ENCODE measurements at places on chromosomes 2 and 18. TPM values are rescaled to one million over a fixed set of nuclear protein-coding genes. Genes with fewer than 3 reads are reported as not detected.
A peak's percentile ranks its signal among the peaks of the same experiment; 100 is the strongest.

- DNase-seq: no peak
Measured at GRCh38 chr2:162369551-162369950, 25.6 kb downstream of the GCA start.

DNA sequence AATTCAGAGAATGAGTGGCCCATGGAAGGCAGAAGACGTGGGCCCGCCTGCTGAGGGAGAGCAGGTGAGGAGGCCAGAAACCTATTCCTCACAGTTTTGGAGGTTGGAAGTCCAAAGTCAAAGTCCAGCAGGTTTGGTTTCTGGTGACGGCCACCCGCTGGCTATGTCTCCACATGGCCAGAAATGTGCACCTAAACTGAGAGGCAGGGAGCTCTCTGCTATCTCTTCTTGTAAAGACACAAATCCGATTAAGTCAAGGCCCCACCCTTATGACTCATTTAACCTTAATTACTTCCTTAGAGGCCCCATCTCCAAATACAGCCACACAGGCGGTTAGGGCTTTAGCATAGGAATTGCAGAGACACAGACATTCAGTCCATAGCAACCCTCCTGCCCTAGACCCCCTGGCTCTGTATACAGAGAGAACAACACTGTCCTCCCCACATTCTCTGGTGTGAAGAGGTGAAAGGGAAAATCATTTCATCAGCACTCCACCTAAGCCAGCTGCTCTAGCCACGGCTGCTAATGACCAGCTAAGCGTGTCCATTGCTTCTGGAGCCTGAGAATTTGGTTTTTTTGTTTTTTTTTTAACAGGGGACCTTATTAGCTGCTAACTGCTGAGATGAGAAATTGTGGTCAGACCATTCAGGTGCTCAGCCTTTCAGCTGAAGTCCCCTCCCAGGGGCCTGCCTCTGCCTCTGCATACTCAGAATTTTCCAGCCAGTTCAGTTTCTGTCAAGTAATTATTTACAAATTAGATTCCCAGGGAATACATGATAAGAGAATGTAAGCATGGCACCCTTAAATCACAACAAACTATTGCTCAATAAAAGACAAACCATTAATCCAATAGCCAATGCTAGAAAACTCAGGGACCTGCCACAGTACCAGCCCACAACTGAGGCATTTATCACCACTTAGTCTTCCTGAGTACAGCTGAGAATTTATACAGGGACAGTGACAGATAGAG lies 368.7 kb upstream of the ID2 start:
- DNase-seq: no peak

GRCh38 chr2:68762665-68763064 lies 28.1 kb downstream of the ARHGAP25 start:
- no peak for DNase-seq

GRCh38 chr2:160472839-160473251 lies 20.8 kb downstream of the RBMS1 start:
- no peak for DNase-seq

DNA sequence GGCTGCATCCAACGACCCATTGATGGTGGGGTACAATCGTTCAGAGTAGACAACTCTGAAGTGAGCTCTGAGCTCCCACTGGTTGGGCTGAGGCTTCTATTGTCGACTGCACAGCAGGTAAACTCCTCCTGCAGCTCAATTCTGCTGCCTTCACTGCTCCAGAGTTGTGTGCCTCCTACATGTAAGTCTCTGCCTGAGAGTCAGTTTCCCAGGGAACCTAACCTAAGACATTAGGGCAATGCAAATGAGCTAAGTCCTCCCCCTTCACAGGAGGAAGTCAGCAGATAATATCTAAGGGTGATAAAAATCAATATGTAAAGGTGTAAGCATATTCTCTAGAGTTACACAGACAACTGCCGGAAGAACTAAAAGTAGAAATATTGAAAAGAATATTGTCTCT lies 22.5 kb upstream of the ACYP2 start:
- no peak for DNase-seq

- DNase-seq: no peak
Measured at GRCh38 chr2:19929226-19929625, 27.4 kb upstream of the TTC32 start.

DNA sequence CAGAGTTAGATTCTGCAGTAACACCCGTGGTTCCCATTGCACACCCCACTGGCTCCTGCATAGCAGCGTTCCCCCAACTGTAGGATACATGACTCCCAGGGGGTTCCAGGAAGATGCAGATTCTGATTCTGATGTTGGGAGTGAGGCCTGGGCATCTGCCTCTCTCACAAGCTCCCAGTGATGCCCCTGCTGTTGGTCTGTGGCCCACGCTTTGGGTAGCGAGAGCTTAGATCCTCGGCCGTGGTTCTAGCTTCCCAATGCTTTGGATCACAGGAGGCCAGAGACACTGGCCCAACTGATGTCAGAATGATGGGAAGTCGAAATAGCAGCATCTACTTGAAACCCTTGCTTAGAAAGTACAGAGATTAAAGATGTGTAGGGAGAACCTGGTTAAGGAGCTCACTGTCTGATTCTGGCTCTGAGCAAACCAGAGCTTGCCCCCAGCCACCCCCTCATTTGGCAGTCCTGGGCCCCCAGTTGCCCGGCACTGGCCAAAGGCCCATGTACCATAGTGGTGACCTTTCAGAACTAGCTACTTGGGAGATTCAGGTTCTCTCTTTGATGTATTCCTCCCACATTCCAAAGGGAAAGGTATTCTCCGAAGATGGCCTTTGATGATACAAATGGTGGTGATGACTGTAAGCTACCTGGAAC lies 197.5 kb downstream of the FAM210A start:
- DNase-seq: no peak

DNA sequence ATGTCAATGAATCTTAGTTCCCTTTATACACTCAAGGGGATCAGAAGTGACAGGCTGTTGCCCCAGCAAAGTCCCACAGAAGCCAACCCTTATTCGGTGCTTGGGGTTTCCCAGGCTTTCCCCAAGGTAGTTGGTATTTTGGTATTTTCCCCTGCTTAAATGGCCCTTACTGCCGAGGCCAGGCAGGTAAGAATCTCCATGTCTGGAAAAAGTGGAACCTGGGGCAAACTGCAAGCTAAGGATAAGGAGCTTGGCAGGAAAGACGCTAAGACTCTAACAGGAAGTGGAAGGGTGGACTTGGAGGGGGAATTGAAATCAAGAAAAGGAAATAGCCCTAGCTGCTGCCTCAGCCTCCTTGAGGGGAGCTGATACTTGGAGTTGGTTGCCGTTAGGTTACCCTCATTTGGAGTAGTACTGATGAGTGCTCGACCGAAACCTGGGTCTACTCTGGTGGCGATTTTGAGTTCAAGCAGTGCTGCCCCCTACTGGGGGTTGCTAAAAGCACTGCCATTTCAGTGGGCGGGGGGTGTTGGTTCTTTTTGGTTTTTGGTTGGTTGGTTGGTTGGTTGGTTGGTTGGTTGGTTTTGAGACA lies 3.3 kb upstream of the GPBAR1 start:
- DNase-seq: no peak

DNA sequence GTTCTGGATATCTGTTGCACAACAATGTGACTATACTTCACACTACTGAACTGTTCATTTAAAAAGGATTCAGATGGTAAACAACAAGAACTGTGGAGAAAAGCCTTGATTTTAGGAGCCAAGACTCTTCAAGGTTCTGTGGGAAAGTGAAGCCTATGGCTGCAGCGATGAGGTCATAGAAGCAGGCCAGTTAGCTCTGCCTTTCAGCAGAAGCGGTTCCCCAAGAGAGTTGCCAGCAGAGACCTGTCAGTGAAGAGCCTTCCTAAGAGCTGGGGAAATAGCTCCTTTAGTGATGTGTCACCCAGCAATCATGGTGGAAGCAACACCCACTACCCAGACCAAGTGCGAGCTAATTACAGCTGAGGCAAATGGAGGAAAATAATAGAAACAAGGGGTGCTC lies 346.5 kb upstream of the ETAA1 start:
- DNase-seq: no peak

GRCh38 chr2:26649992-26650712 lies 9.0 kb upstream of the CIB4 start:
- DNase-seq: peak; percentile 27

- DNase-seq: no peak
Measured at GRCh38 chr2:224875841-224876240, 159.7 kb upstream of the CCDC195 start.

GRCh38 chr2:195535911-195536522 lies 121.0 kb upstream of the SLC39A10 start:
- DNase-seq: no peak

DNA sequence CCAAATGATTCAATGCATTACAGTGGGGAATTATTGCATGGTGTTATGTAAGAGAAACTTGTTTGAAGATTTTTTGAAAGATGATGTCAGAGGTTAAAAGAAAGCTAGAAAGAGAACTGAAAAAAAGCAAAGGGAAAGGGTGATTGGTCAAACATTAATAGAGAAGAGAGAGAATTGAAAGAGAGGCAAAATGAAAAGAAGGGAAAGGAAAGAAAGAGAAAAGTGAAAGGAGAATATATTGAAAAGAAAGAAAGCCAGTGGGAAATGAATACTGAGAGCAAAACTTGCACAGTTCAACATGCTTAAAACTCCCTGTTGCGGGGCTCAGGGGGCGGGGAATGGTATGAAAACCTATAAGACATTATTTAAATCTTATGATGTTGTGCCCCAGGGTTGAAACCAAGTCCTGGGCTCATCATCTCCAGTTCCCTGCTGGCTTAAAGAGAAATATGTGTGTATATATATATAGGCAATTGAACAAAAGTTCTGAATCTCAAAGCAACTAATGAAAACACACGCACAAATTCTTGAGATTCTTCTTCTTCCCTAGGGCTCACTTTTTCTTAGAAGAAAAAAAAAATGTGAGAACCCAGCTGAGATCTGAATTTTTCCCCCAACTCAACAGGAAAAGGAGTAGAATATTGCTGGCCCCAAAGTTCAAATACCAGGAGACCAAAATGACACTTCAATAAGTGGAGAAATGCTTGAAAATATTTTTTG lies 2045.9 kb upstream of the CELF4 start:
- no peak for DNase-seq

DNA sequence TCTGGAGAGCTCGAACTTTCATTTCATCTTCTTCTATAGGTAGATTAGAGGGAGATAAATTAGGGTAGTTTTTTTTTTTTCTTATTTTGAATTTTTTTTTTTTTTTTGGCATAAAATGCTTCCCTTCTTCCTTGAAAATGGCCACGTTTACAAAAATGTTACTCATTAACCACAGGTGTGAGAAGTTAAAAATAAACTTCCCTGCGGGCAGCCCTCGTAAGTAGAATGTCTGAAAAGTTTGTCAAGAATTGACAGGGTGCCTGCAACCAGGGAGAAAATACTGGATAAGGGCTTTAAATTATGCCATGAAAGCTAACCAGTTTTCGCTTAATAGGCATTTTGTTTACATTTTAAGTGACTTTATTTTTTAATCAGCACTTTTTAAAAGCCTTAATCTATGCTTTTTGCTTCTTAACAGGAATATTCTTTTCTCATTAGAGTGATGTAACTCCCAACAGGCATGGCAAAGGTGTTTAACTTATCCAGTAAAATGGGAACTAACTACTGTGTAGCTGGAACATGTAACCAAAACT lies 4.2 kb upstream of the FN1 start:
- DNase-seq: no peak

GRCh38 chr2:166170356-166170755 lies 42.5 kb upstream of the SCN1A start:
- no peak for DNase-seq

- no peak for DNase-seq
Measured at GRCh38 chr2:101153787-101154186, 2.6 kb upstream of the TBC1D8 start.

DNA sequence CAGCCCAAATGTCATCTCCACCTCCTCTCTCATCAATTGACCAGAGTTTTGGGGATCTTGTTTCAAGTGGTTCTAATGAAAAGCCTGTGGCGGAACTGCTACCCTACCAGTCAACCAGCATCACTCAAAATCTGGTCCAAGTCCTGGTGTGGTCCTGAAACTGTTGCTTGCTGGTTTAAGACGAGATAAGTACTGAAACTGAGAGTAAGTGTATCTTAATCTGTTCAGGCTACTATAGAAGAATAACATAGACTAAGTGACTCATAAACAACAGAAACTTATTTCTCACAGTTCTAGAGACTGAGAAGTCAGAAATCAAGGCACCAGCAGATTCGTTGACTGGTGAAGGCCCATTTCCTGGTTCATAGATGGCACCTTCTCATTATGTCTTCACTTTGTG lies 879 bp upstream of the GALNT5 start:
- no peak for DNase-seq

GRCh38 chr2:32702303-32703064 lies 74.6 kb downstream of the TTC27 start:
- DNase-seq: no peak

DNA sequence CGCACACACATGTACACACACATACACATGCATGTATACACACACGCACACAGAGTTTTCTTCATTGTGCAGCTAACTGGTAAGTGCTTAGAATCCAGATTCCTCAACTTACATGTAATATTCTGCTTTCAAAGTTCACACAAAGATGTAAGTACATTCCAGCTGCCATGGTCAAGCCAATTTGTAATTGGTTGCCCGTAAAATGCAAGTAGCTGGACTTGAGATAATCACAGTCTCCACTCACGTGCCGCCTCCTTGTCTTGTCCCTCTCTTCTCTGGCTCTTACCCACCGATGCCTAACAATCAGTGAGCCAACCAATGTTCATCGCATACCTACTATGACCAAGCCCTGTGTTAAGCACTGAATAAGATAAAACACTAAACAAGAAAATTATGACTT lies 77.8 kb downstream of the SOCS6 start:
- no peak for DNase-seq

- DNase-seq: no peak
Measured at GRCh38 chr2:215728504-215729065, 284.8 kb downstream of the MREG start.

GRCh38 chr2:169561364-169561763 lies 12.3 kb downstream of the FASTKD1 start:
- DNase-seq: no peak

GRCh38 chr2:156896294-156896693 lies 361.2 kb upstream of the GALNT5 start:
- no peak for DNase-seq

- DNase-seq: no peak
Measured at GRCh38 chr2:88500691-88501090, 48.2 kb upstream of the FOXI3 start.

TGFA gene
- total RNA-seq: 5.0 TPM

TMEFF2 gene
- total RNA-seq: not detected

BAZ2B gene
- total RNA-seq: 20.0 TPM

ERBB4 gene
- total RNA-seq: 0.05 TPM

CCL20 gene
- not detected for total RNA-seq

SERPINB10 gene
- not detected for total RNA-seq

TMEM247 gene
- total RNA-seq: not detected

TDRD15 gene
- total RNA-seq: 0.93 TPM

ASB18 gene
- not detected for total RNA-seq

HOXD12 gene
- total RNA-seq: not detected

HES6 gene
- total RNA-seq: 5.3 TPM

All from left lobe of liver (tissue), 2 donors.